Cardiac septum (tissue), 1 donor: ENCODE measurements at places on chromosomes 6 and 20. TPM values are rescaled to one million over a fixed set of nuclear protein-coding genes. Genes with fewer than 3 reads are reported as not detected.

The METTL24 gene
- 2.0 TPM for total RNA-seq

The C6orf58 gene
- not detected for total RNA-seq

The PPP1R14C gene
- 91.5 TPM for total RNA-seq

The KIAA0408 gene
- total RNA-seq: 0.51 TPM

The KCNQ2 gene
- 0.86 TPM for total RNA-seq

The GLP1R gene
- 0.08 TPM for total RNA-seq

The FRS3 gene
- 5.7 TPM for total RNA-seq

The ERMARD gene
- 11.3 TPM for total RNA-seq

The C6orf52 gene
- total RNA-seq: 1.7 TPM
